ENCODE measurements at places on chromosomes 5 and 9. TPM values are rescaled to one million over a fixed set of nuclear protein-coding genes. Genes with fewer than 3 reads are reported as not detected.

DNA sequence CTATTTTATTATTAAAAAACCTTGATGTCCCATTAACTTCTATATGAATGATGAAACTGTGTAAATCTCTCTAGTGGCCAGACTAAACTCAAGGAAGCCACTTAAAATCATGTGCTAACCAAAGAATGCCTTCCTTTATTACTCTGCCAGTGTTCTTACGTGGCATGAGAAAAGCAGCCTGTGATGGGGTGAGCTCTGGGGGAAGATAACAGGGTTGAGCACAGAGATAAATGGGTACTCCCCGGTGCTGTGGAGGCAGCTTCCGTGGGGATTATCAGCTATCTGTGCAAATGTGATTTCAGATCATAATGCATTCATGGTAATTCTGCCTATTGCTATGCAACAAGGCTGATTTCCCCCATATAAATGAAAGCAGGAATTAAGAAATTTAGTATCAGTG lies 181.3 kb downstream of the CAVIN4 start:
- no peak for DNase-seq

DNA sequence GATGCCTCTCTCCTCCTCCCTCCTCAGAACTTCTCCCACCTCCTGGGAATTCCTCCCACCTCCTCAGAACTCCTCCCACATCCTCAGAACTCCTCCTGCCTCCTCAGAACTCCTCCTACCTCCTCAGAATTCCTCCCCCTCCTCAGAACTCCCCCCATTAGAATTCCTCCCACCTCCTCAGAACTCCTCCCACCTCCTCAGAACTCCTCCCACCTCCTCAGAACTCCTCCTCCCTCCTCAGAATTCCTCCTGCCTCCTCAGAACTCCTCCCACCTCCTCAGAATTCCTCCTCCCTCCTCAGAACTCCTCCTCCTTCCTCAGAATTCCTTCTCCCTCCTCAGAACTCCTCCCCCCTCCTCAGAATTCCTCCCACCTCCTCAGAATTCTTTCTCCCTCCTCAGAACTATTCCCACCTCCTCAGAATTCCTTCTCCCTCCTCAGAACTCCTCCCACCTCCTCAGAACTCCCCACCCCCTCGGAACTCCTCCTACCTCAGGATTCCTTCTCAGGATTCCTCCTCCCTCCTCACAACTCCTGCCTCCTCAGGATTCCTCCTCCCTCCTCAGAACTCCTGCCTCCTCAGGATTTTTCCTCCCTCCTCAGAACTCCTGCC lies 23.9 kb downstream of the SLC46A2 start:
- no peak for DNase-seq

PHYHD1 gene
- total RNA-seq = 21.4 TPM

- DNase-seq = no peak
Observed at GRCh38 chr9:69571032-69571431, 101.1 kb downstream of the APBA1 start.

GRCh38 chr5:1479581-1480188 lies 34.4 kb upstream of the SLC6A3 start:
- no peak for DNase-seq

GRCh38 chr9:126869368-126869767 lies 8.9 kb downstream of the ZBTB34 start:
- DNase-seq = no peak

GRCh38 chr9:123382653-123383511 lies 26.9 kb downstream of the CRB2 start:
- no peak for DNase-seq

CREBRF gene
- 13.2 TPM for total RNA-seq

PLPP7 gene
- 108 TPM for total RNA-seq

DNA sequence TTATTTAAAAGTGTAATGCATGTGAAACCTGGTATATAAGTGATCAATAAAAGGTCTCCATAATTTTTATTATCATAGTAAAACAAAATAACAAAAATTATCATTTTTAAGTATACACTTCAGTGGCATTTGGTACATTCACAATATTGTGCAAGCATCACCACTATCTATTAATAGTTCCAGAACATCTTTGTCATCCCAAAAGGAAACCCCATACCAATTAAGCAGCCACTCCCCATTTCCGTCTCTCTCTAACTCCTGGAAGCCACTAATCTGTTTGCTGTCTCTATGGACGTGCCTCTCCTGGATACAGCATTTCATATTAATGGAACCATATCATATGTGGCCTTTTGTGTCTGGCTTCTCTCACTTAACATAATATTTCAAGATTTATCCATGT lies 7.6 kb downstream of the OLFML2A start:
- no peak for DNase-seq

GRCh38 chr5:122076669-122077365 lies 1.2 kb downstream of the LOX start:
- DNase-seq = peak; percentile 78

DNA sequence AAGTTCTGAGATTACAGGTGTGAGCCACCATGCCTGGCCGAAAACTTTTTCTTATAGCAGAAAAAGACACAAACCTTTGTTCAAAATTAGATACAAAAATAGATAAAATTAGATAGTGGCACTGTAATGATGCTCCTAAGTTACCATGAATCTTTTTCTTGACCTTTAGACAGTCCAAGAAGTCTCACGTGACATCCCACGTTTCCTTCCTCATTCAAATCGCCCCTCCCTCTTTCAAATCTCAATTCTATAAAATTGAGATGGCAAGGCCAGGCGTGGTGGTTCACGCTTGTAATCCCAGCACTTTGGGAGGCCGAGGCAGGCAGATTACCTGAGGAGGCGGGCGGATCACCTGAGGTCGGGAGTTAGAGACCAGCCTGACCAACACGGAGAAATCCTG lies 7.7 kb upstream of the ZCCHC10 start:
- no peak for DNase-seq

MLANA gene
- total RNA-seq = not detected

DNA sequence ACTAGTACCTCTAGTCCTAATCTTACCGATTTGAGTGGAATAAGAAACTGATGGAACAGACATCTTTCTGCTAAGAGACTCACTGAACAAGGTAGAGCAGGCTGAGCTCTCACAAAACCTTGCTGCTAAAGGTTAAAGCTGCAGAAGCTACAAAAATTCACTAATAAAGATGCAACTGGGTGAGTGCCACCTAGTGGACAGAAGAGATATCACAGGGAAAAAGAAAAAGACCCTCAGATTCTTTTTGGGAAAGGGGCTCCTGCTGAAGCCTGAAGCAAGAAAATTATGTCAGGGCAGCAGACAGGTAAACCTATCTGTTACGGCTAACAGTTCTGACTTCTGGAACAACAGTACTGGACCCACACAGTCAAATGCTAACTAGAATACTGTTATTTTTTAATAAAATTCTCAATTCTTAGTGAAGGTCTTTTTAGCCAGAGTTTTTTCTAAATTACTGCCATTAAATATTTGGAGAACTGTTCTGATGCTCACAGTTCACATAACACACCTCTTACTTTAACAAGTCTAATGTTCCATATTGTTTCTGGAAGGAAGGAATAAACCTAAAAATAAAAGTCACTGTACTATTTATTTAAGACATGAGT lies 51.2 kb downstream of the DIAPH1 start:
- DNase-seq = no peak

DNA sequence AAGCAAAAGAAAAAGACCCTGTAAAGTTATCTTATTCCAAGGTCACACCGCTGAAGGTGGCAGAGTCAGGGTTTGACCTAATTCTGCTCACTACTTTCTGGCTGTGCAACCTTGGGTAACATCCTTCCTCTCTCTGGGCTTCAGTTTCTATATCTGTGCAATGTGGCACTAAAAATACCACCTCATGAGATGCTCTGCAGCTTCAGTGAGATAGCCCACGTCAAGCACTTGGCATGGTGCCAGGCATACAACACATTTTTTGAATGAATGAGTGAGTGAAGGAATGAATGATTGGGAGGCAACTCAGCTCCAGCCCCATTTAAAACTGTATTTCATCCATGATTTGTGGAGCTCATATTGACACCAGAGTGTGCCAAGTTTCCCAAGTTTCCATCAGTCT lies 62.3 kb downstream of the FOXI1 start:
- no peak for DNase-seq

DNA sequence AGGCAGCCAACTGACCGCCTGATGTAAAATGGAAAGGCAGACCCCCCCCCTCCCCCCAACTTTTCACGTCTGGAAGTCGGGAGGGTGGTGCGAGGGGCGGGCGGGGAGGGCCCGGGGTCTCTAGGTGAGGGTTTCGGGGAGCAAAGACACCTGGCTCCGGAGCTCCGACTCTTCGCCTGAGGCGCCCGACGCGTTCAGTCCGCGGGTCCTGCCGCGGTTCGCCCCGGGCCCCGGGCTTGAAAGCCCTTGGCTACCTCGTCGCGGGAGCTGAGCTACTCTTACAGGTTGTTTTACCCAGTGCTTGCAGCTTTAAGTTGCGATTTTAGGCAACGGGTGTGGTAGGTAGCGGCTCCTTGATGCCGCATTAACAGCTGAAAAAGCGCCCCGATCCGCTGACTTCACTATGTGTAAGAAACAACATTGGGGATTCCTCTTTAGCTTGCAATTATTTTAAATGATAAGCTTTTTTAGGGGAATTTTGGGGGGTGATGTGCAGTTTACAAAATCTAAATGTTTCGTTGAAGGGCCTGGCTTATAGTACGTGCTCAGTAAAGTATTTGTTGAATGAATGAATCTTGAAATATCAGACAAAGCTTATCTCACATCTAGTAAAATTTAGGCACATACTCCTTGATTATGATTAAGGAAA lies 722 bp downstream of the CDC42SE2 start:
- peak; percentile 32 for DNase-seq

GRCh38 chr9:84659313-84659712 lies 10.2 kb upstream of the NTRK2 start:
- no peak for DNase-seq

DNA sequence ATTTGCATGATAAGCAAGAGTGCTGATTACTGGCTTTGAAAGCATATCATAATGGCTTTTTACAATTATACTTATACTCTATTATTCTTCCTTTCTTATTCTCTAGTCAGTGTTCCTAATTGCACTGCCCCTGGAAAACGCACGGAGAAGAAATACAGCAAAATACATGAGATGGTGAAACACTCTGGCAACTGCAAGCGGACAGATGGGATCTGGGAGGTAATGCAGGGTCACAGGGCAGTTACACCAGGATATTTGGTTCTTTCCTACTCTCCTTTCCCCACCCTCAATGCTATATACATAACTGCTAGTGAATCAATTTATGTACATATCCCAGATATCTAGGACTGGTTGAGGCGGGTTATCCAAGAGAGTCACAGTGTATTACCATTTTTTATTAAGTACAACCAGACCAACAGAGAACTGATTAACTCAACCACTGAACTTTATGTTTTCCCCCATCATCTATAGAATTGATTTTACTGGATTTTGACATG lies 423.7 kb downstream of the ZSWIM6 start:
- no peak for DNase-seq

DNA sequence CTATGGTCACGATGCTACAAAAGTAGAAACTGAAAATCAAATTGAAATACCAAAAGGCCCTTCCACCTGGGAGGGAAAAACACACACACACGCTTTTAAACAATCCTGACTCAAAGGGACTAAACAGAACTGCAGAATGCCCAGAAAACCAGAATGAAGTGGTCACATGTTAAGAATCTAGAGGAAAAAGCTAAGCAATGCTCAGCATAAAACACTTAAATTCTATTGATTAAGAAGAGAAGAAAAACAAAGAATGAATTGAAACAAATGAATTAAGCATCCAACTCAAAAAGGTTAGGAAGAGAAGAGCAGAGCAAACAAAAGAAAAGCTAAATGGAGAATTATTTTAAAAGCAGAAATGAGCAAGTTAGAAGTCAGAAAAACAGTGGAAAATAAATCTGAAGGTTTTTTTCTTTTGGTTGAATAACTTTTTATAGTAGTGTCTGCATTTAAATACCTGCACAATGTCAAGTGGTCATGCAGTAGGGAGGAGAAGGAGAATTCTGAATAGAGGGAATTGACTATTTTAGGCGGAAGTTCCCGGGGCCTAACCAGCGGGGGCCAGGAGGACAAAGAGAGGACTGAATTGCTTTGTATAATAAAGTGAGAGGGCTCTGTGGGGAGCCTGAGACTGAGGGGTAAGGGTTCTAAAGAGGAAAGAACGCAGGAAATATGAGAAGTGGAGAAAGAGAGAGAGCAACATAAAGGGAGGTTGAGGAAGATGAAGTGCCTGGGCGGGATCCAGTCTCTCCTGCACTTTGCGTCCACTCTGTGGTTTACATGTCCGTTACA lies 146.8 kb downstream of the ATPSCKMT start:
- DNase-seq = no peak

- DNase-seq = no peak
Observed at GRCh38 chr9:119967867-119968535, 598.8 kb upstream of the BRINP1 start.

PCDHGB6 gene
- 4.9 TPM for total RNA-seq

DNA sequence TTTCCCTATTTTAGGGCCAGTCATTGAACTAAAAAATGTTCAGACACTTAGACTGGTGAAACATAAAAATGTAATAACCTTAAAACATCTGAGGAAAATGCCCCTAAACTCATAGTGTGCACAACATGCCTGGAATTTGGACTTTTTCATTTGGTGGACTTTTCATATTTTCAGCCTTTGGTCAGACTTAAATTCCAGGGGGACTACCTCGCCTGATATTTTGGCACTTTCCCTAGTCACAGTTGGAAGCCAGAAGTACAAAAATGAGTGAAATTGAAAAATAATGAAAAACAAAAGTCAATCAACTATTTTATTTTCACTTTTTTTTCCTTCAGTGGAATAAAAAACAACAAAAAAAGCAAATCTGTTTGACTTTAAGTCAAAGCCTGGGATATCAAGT lies 256.2 kb downstream of the ACTL7B start:
- no peak for DNase-seq

DND1 gene
- 0.44 TPM for total RNA-seq

GRCh38 chr5:83718936-83719495 lies 1.6 kb downstream of the HAPLN1 start:
- no peak for DNase-seq

GRCh38 chr5:108149369-108149768 lies 232.5 kb downstream of the FBXL17 start:
- DNase-seq = no peak

PTGES gene
- total RNA-seq = 4.5 TPM

DNA sequence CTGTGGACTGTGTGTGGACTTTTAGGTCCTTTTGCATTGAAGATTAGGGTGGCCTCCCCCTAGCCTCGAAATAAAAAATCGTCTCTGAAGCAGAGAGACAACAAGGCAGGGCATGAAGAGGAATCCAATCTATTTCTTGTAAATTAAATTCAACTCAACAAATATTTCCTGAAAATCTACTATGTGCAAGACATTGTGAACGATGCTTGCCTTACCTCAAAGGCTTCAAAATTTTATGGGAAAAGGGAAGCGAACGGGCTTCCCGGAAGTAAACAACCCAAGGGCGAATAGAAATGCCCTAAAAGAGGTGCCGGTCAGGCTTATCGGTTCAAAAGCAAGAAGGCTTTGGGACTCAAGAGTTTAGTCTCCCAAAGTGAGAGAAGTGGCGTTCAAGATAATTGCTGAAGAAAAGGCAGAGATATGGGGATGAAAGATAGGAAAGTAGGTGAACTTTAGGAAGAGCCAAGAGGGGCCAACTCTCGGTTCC lies 525 bp downstream of the KIF24 start:
- no peak for DNase-seq
